ENCODE measurements at places on chromosomes 6 and 20.
A peak's percentile ranks its signal among the peaks of the same experiment; 100 is the strongest.

GRCh38 chr20:4926531-4927156 is 74.7 kb downstream of the SLC23A2 start:
- no peak for DNase-seq

DNA sequence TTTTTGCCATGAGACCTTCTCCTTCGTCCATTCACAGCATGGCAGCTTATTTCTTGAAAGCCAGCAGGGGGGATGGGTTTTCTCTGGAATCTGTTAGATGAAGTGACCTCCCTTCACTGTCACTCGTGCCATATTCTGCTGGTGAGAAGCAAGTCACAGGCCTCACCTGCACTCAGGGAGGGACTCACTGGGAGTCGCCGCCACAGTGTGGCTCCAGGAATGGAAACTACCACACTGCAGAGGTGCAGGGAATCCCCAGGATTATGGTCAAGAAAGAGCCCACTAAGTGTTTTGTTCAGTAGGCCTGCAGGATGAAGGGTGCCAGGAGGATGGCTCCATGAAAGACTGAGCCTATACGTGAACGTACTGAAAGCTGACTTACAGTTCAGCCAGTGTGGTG is 161.1 kb upstream of the AKAP12 start:
- no peak for DNase-seq

DNA sequence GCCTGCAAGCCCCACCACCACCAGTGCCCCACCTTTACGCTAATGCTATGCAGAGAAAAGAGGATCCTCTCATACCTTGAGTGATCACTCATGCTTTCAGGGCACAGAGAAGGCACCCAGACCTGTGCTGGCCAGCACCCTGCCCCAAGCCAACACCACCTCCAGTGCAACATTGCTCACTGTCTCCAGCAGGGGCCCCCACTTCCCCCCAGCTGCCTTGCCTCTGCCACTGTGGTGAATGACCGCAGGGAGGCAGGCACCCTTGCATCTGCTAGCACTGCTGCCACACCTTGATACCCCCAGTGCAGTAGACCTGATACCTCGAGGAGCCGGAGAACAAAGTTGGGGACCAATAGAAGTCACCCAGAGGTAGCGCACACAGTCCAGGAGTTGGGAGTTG is 139.2 kb upstream of the PLN start:
- DNase-seq: no peak

GRCh38 chr20:50559149-50559548 is 49.0 kb downstream of the PTPN1 start:
- no peak for DNase-seq

GRCh38 chr6:150169609-150170008 is 26.8 kb downstream of the PPP1R14C start:
- DNase-seq: no peak

GRCh38 chr6:75024828-75025227 is 181.0 kb downstream of the COL12A1 start:
- no peak for DNase-seq

DNA sequence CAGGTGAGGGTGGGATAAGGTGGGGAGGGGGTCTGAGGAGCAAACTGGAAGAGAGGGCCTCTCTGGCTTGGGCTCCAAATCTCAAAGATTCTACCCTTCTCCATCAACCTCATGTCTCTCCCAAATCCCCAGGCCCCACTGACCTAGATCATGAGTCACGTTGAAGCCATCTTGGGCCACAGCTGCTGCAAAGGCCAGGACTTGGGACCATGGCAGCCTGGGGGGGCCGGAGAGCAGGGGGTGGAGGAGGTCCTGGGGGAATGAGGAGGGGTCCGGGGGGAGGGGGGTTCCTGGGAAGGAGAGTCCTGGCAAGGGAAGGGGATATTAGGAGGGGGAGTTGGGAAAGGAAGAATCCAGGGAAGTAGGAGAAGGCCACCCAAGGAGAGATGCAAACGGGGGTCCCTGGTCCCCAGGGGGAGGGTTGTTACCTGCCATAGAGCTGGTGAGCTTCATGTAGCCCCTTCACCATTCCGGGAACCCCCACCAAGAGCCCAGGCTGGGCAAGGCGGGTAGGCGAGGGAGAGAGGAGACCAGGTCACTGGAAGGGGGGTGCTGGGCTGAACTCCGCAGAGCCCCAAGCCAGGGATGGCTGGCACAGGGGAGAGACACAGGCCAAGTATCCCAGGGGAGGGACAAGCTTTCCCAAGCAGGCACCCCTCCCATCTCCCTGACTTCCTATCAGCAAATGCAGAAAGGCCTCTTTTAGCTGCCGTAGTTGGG is 12.7 kb downstream of the GGT7 start:
- no peak for DNase-seq

DNA sequence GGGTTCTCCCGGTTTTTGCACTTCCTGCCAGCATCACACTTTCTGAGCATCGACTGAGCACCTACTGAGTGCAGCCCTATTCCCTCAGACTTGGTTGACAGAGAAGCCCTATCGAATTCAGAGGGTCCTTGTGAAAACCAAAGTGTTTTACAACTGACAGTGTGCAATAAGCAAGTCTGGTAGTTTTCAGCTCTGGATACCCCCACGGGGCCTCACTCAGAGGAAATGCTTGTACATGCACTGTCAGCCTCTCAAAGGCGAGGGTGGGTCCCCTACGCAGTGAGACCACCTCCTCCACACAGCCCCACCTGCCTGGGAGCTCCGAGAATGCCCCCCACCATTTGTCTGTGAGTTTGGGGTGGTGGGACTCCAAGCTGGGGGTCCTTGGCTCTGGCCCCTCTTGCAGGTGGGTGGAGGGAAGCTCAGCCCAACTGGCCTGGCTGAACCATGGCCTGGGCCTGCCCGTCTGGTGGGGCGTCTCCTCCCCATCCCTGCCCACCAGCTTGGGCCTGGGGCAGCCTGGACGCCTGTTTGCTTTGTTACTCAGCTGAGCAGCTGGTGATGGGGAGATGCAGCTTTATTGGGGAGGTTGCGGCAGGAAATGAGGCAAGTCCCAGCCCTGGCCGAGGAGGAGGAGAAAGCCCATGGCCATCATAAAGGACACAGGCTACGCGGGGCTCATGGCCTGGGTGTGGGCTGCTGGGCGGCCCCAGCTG is 1.7 kb downstream of the SPDEF start:
- DNase-seq: peak; percentile 48

DNA sequence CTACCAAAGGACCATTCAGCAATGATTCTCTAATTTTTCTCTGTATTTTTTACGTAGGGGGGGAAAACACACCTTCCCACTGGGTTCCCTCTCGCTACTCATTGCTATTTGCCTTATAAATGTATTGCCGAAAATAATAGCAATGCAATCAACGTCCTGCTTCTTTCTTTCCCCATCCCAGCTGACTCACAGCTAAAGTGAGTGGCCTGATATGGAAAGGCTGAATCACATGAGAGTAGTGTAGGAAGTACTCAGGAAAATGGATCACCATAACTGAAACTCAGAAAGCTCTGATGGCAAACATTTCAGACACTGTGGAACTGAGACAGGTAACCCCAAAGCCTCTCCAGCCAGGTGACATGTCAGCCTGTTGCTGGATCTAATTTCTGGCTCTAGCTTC is 49.3 kb upstream of the SRPK1 start:
- DNase-seq: no peak

DNA sequence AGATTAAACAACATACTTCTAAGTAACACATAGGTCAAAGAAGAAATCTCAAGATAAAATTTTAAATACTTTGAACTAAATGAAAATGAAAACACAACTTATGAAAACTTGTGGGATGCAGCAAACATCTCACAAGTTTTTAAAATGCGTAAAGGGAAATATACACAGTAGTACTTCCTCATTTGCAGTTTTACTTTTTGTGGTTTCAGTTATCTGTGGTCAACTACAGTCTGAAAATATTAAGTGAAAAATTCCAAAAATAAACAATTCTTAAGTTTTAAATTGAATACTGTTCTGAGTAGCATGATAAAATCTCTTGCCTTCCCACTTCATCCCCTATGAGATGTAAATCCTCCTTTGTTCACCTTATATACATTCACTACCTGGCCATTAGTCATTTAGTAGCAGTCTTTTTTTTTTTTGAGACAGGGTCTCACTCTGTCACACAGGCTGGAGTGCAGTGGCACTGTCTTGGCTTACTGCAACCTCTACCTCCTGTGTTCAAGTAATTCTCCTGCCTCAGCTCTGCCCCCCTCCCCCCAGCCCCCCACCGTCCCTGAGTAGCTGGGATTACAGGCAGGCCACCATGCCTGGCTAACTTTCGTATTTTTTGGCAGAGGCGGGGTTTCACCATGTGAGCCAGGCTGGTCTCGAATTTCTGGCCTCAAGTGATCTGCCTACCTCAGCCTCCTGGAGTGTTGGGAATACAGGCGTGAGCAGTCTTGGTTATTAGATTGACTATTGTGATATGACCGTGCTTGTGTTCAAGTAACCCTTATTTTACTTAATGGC is 154.6 kb upstream of the AHI1 start:
- DNase-seq: no peak

DNA sequence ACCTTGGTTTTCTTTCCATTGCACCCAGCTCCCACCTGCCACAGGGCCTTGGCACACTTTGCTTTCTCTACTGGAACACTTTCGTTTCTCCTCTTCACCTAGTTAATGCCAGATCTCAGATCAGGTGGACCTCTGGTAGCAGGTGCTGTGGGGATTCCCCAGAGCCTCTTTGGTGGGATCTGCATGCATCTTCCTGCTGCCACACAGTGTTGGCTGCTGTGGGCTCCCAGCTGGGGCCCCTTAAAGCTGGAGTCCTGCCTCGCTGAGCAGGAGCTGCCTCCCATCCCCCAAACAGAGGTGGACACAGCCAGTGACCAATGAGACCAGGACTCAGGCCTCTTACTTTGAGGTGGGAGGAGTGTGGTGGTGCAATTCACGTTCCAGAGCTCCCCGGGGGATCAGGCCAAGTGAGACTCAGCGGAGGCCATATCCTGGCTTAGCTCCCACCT is 28.4 kb downstream of the CEBPB start:
- no peak for DNase-seq

- DNase-seq: no peak
These were observed 118.8 kb downstream of the CDKAL1 start for GRCh38 chr6:20653085-20653479.

GRCh38 chr20:51054233-51054632 is 31.3 kb upstream of the KCNG1 start:
- no peak for DNase-seq

DNA sequence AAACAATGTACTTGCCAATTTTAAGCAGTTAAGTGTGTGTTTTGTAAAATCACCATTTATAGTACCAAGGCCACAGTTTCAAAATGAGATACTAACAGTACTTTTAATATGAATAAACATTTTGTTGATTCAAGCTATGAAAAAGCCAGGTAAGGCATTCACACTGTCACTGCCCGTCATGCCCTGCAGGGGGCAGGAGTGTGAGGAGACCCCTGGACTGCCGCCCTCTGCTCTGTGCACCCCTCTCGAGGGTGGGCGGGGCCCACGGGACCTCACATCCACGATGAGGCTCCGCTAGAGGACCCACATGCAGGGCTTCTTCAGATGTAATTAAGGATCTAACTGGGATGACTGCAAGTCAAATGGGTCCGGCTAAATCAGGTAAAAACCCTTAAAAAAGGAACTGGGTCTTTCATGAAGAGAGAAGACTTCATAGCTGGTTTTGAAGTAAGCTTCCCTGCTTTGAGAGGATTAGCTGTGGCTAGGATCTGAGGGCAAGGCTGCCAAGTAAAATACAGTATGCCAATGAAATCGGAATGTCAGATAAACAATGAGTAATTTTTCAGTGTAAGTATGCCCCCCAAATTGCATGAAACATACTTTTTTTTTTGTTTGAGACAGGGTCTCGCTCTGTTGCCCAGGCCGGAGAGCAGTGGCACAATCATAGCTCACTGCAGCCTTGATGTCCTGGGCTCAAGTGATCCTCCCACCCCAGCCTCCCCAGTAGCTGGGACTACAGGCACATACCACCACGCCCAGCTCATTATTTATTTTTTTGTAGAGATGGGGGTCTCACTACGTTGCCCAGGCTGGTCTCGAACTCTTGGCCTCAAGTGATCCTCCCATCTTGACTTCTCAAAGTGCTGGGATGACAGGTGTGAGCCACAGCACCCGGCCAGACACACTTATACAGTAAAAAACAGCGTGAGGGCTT is 18.7 kb downstream of the DIDO1 start:
- DNase-seq: no peak

GRCh38 chr20:44601236-44601671 is 18.9 kb downstream of the PKIG start:
- DNase-seq: no peak

DNA sequence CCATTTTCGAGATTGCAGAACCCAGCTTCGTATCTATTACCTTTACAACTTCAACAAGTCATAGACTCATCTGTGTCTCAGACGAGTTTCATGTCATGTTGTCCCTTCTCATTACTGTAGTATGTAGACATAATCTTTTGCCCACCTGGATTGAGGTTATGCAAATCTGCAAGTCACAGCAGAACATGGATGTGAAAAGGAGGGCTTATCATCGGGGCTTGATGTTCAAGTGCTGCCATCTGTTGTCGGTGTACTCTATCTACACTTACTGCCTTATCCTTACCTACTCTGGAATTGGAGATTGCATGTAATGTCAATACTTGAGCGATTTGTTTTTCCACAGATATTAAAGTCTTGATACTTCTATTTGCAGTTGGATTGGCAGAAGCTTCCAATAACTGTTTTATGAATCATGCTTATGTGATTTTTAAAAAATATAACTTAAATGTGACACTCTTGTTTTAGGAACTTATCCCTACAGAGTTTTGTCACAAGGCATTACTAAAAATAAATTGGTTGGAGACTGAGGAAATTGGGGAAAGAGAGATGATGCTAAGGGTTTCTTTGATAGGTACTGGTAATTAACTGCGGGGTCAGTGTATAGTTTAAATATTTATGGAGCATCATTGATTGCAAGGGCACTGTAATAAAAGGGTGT is 3.0 kb upstream of the GOPC start:
- DNase-seq: no peak

- DNase-seq: no peak
These were observed 25.4 kb downstream of the TTLL2 start for GRCh38 chr6:167350275-167350696.

DNA sequence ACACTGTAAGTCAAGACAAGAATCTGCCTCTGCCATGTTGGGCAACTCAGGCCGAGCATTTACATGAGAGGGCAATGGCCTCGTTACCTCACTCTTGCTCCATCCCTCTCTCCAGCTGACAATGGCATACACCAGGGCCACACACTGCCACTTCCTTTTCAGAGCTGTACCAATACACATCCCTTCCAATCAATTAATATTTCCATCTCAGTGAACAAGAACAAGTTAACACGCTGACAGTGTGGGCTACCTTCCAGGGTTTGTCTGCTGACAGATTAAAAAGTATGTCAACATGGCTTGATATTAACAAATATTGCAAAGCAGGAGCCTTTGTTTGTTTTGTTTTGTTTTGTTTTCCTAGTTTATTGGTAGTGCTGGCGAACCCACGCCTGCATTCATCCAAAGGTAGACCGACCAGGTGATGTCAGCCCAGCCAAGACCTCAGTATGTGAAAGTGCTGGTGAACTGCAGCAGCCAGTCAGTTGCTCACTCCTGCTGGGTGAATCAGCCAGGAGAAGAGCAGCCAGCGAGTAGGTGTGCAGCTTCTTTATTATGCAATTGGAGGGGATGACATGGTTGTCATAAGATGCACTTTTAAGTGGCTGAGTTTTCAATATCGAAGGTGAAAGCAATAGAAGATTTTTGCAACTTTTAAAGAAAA is 487.3 kb upstream of the JARID2 start:
- DNase-seq: no peak

GRCh38 chr6:107061125-107062020 is 33.4 kb downstream of the MTRES1 start:
- no peak for DNase-seq
